ENCODE measurements at places on chromosomes 2 and 18.

DNA sequence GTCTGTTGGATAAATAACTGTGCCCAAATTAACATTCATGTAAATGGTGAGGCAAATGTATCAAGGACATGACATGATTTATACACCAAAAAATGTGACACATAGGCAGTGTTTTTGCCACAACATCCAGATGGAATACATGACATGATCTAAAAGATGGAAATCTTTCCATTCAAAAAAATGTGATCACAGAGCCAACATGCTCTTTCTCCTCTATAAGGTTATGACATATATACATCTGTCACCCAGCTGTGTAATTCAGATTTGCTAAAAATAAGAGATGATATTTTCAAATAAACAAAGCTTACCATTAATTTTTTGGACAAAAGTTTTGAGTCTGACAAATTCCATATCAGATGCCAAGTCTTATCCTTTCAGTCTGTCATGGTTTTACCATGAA lies 95.5 kb upstream of the COL3A1 start:
- DNase-seq, result no peak

DNA sequence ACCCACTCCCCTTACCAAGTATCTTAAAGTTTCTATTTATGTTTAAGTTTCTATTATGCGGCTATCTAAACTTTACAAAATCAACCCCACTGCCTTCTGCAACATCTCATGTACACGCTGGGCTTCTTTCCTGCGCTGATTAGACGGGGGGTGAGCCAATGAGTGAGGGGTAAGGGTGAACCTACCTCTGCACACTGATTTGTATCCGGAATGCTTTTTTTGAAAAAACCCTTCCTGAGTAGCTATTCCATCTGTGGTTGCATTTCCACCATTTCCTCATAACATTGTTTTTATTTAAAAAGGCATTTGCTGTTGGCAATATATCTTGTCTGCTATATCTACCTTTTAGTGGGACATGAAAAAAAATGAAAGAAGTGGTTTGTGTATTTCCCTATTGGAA lies 6.3 kb downstream of the ALPG start:
- no peak for DNase-seq

DNA sequence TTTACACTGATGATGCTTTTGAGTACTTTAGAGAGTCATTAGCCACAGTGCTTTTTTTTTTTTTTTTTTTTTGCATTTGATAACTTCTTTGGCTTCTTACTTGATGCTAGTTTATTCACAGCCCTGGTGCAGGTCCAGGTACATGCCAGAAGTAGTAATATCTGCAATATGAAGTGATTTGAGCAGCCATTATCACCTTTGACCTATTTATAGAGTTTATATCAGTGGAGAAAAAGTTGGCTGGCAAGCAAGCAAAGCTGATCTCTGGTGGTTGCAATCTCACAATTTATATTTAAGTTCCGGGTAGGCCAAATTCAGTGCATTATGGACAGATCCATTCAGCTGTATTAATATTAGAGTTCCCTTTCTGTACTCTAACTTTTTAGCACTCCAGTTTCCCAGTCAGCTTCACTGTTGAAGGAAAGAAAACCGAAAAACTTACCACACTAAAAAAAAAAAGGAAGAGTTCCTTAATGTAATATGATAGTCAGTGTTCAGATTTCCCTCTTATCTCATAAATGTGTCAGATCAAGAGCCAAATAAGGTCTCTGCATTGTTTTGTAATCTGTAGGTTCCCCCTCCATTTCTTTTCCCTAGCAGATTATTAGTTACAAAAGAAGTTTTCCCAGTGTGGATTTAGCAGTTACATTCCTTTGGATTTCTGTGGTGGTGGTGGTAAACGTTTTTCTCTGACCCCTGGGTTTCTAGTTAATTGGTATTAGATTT lies 78.6 kb downstream of the HAUS1 start:
- no peak for DNase-seq

GRCh38 chr2:38620282-38620977 lies 17.7 kb upstream of the HNRNPLL start:
- DNase-seq, result no peak

DNA sequence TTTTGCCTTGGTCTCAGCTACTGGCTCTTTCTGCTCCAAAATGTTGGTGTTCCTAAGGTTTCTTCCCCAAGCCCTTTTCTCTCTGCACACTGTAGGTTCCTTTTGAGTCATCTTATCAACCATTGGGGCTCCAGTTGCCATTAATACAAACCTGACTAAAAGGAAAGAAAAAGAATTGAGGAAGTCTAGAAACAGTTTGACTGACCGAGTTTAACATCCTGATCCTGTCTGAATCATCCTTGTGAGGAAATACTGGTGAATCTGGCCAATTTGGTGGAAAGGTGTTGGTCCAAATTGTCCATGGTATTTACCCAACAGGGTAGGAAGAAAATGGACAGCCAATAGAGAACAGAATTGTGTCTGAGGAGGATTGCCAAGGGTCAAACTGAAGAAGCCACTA lies 38.3 kb downstream of the CRYGD start:
- DNase-seq, result no peak

- no peak for DNase-seq
Measured at GRCh38 chr18:78765142-78765541, 214.5 kb upstream of the SALL3 start.

- no peak for DNase-seq
Measured at GRCh38 chr2:216281876-216282275, 90.4 kb downstream of the MARCHF4 start.
